ENCODE measurements at places on chromosomes 7 and 10. TPM values are rescaled to one million over a fixed set of nuclear protein-coding genes. Genes with fewer than 3 reads are reported as not detected.
A peak's percentile ranks its signal among the peaks of the same experiment; 100 is the strongest.

GRCh38 chr10:33327751-33328150 is 6.7 kb downstream of the NRP1 start:
- no peaks in the 10 kb centered on the region for H3K27me3 ChIP-seq
- no peak for DNase-seq
- no peaks in the 10 kb centered on the region for H3K36me3 ChIP-seq
- peaks cover 7% of the 10 kb centered on the region for H3K4me1 ChIP-seq

GRCh38 chr7:81507221-81507620 is 262.6 kb downstream of the HGF start:
- H3K4me3 ChIP-seq, result no peak overlapping the region
- no peaks in the 10 kb centered on the region for H3K36me3 ChIP-seq
- no peaks in the 10 kb centered on the region for H3K4me1 ChIP-seq
- no peak for DNase-seq
- no peaks in the 10 kb centered on the region for H3K27me3 ChIP-seq

The ARHGEF5 gene
- 9.0 TPM for total RNA-seq

DNA sequence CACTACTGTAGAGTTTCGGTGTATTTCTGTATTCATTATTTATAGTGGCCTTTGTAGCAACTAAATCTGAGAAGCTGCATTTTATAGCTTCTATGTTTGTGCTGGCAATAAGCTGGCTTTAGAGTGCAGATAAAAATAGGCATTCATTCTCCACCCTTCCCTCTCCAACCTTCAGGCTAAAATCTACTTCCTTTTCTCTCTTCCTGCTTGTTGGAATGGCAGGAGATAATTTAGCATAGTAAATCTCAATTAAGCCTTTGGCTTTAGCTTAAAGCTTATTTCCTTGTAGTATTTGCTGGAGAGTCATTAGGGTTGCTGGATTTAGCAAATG is 58.5 kb downstream of the CPVL start:
- H3K4me1 ChIP-seq, result no peaks in the 10 kb centered on the region
- no peaks in the 10 kb centered on the region for H3K36me3 ChIP-seq
- no peak overlapping the region for H3K4me3 ChIP-seq
- no peak for DNase-seq
- no peaks in the 10 kb centered on the region for H3K27me3 ChIP-seq

The NKX2-3 gene
- 0.60 TPM for total RNA-seq

- H3K4me3 ChIP-seq, result no peak overlapping the region
- H3K36me3 ChIP-seq, result no peaks in the 10 kb centered on the region
- DNase-seq, result no peak
- no peaks in the 10 kb centered on the region for H3K4me1 ChIP-seq
- no peaks in the 10 kb centered on the region for H3K27me3 ChIP-seq
These were observed 11.5 kb upstream of the GATA3 start for GRCh38 chr10:8042721-8043568.

The PDK4 gene
- 34.1 TPM for total RNA-seq

GRCh38 chr10:132148261-132149251 is 38.2 kb upstream of the DPYSL4 start:
- no peaks in the 10 kb centered on the region for H3K4me1 ChIP-seq
- H3K27ac ChIP-seq, result no peak overlapping the region

DNA sequence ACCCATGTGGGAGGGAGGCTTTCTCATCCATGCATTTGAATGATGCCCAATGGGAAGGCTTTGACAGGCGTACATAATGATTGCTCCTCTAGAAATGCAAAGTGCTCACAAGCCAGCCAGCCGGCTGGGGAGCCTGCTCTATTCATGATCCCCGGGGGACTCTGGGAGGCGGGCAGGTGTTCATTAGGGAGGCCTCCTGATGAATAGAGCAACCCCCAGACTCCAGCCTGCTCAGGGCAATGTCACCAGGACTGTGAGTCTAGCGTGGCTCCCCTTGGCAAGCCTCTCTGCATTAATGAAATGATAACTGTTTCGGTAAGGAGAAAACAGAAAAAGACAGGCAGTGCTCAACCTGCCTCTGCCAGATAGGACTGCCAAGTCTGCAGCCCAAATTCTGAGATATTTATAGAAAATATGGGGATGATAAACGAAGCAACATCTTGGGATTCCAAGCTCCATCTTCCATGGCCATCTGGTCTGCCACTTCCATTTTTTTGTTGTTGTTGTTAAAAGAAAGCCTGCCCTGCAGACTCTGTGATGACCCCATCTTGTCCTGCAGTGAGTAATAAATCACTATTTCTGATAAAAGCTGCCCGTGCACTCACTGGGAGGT is 236.4 kb downstream of the PRPF18 start:
- no peak for DNase-seq
- no peak overlapping the region for H3K4me3 ChIP-seq
- no peak overlapping the region for H3K27ac ChIP-seq
- H3K4me1 ChIP-seq, result no peaks in the 10 kb centered on the region
- no peaks in the 10 kb centered on the region for H3K27me3 ChIP-seq
- no peaks in the 10 kb centered on the region for H3K36me3 ChIP-seq

The STEAP1B gene
- 5.1 TPM for total RNA-seq

The NUPR2 gene
- 0.62 TPM for total RNA-seq

The GPC2 gene
- 0.78 TPM for total RNA-seq

GRCh38 chr7:80467069-80467468 is 44.8 kb downstream of the GNAT3 start:
- H3K27me3 ChIP-seq, result no peaks in the 10 kb centered on the region
- no peak overlapping the region for H3K4me3 ChIP-seq
- H3K4me1 ChIP-seq, result no peaks in the 10 kb centered on the region
- no peak overlapping the region for H3K27ac ChIP-seq
- DNase-seq, result no peak

DNA sequence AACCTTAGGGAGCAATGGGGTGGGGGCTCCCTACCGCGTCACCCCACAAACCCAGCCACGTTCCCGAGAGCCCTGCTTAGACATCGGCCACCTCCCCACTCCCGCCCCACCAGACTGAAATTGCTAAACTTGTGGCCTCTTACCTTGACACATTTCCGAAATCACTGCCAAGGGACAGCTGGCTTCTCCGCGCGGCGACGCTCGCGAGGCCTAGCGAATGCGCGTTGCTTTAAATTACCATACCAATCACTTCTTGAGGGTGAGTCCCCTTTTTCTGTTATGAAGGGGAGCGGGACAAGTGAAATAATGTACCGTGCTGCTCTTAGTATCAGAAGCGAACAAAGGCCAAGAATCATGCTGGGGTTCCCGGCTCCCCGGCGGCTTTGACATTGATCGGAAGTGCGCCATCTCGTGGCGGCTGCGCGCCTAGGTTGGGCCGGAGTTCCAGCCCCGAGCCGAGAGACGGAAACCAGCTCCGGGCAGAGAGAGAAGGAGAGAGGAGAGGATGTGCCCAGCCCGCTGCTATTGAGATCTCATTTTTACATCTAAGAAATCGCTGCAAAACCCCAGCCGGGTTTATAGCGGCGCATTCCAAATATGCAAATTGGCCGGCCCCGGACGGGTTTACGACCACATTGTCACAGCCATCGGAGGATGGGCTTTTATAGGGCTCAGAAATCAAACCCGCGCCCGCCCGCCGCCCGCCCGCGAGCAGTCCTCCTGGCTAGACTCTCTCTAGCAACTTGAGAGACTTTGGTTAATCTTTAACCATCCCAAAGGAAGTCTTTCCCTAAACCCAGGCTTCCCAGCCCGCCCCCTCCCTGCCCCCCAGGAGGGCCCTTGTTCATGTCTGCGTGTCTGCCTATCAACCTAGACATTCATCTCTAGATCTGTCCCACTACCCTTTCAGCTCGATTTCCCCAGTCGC is 5.3 kb downstream of the HOXA11 start:
- H3K27ac ChIP-seq, result no peak overlapping the region
- H3K4me1 ChIP-seq, result no peaks in the 10 kb centered on the region
- no peaks in the 10 kb centered on the region for H3K36me3 ChIP-seq
- H3K4me3 ChIP-seq, result no peak overlapping the region

GRCh38 chr10:117638200-117638599 is 95.7 kb downstream of the EMX2 start:
- no peak overlapping the region for H3K4me3 ChIP-seq
- no peak overlapping the region for H3K27ac ChIP-seq
- H3K36me3 ChIP-seq, result no peaks in the 10 kb centered on the region
- H3K27me3 ChIP-seq, result no peaks in the 10 kb centered on the region

The NOLC1 gene
- total RNA-seq, result 35.3 TPM

The EBLN1 gene
- not detected for total RNA-seq

GRCh38 chr10:26566525-26567350 is 128.6 kb downstream of the APBB1IP start:
- H3K4me1 ChIP-seq, result no peaks in the 10 kb centered on the region
- H3K27ac ChIP-seq, result no peak overlapping the region
- no peaks in the 10 kb centered on the region for H3K27me3 ChIP-seq

- H3K36me3 ChIP-seq, result peaks cover 3% of the 10 kb centered on the region
- no peak for DNase-seq
- H3K4me3 ChIP-seq, result peak overlapping the region; percentile 71
- no peak overlapping the region for H3K27ac ChIP-seq
These were observed 1.1 kb downstream of the NANOS1 start for GRCh38 chr10:119030421-119031250.

GRCh38 chr10:14142606-14143250 is 188.0 kb downstream of the FRMD4A start:
- H3K4me1 ChIP-seq, result no peaks in the 10 kb centered on the region
- no peaks in the 10 kb centered on the region for H3K27me3 ChIP-seq
- DNase-seq, result no peak
- no peaks in the 10 kb centered on the region for H3K36me3 ChIP-seq

The TSPAN33 gene
- 16.5 TPM for total RNA-seq

The FGFR2 gene
- total RNA-seq, result 13.1 TPM

DNA sequence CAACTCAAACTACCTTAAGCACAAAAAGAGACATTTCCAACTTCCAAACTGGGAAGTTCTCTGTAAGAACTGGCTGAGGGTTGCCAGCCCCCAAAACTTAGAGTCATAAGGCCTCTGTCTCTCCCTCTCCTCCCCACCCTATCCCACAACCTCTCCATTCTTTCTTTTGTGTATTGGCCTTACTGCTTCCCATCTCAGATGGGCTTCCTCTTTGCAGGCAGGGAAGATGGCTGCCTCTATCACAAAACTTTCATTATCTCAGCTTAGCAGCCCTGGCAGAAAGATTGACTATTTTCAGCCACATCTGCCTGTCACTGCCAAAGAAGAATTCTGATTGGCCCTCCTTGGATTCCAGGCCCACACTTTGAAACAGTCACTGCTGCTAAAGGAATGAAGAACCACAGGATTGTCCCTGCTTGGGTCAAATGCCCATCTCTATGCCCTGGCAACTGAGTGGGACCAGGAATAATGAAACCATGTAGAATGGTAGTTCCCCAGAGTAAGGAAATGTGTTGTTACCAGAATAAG is 58.0 kb upstream of the PRKAR2B start:
- H3K27ac ChIP-seq, result no peak overlapping the region
- no peaks in the 10 kb centered on the region for H3K4me1 ChIP-seq
- no peaks in the 10 kb centered on the region for H3K27me3 ChIP-seq
- H3K4me3 ChIP-seq, result no peak overlapping the region
- DNase-seq, result no peak
- H3K36me3 ChIP-seq, result no peaks in the 10 kb centered on the region

GRCh38 chr10:75432176-75432575 is 752 bp downstream of the LRMDA start:
- H3K36me3 ChIP-seq, result no peaks in the 10 kb centered on the region
- H3K27ac ChIP-seq, result no peak overlapping the region
- no peaks in the 10 kb centered on the region for H3K4me1 ChIP-seq
- H3K4me3 ChIP-seq, result no peak overlapping the region

GRCh38 chr10:101079874-101080273 is 18.1 kb downstream of the KAZALD1 start:
- no peak overlapping the region for H3K27ac ChIP-seq
- no peak overlapping the region for H3K4me3 ChIP-seq
- H3K27me3 ChIP-seq, result peaks cover 3% of the 10 kb centered on the region
- no peaks in the 10 kb centered on the region for H3K4me1 ChIP-seq
- no peaks in the 10 kb centered on the region for H3K36me3 ChIP-seq

The GRB10 gene
- 106 TPM for total RNA-seq

GRCh38 chr7:143305423-143306070 is 10.4 kb upstream of the CLCN1 start:
- no peaks in the 10 kb centered on the region for H3K4me1 ChIP-seq
- H3K36me3 ChIP-seq, result peaks cover 18% of the 10 kb centered on the region
- H3K4me3 ChIP-seq, result no peak overlapping the region
- no peaks in the 10 kb centered on the region for H3K27me3 ChIP-seq
- H3K27ac ChIP-seq, result no peak overlapping the region

The RGR gene
- not detected for total RNA-seq

DNA sequence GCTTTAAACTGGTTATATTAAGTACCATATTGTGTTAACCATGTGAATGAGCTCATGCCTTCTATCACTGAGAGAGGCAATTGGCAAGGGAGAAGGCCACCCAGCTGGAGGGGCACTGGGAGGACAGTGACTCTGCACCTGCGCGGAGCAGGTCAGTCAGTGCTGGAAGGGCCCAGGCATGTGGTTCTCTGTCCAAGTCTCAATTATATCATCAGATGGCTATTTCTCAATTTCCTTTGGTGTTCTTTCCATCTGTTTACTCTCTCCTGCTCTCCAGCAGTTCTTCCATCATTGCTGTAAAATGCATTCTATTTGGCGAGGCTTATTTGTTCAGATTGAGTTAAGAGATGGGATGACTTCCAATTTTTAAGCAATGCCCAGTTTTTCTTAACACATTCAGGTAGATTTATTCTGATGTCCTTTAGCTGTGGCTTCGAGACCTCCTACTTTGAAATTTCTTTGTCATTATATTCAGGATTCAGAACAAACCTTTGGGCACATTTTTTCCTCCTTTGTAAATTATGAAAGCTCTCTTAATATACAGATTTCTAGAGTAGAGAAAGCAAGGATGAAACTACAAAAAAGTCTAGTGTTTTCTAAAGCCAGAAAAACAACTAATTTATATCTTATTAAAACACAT is 159.3 kb downstream of the BMPER start:
- H3K4me1 ChIP-seq, result no peaks in the 10 kb centered on the region
- DNase-seq, result no peak
- no peak overlapping the region for H3K27ac ChIP-seq

GRCh38 chr7:75977743-75978142 is 16.7 kb downstream of the TMEM120A start:
- no peaks in the 10 kb centered on the region for H3K36me3 ChIP-seq
- no peaks in the 10 kb centered on the region for H3K27me3 ChIP-seq
- H3K27ac ChIP-seq, result no peak overlapping the region

- no peaks in the 10 kb centered on the region for H3K27me3 ChIP-seq
- H3K4me1 ChIP-seq, result no peaks in the 10 kb centered on the region
- no peak overlapping the region for H3K27ac ChIP-seq
- no peaks in the 10 kb centered on the region for H3K36me3 ChIP-seq
- H3K4me3 ChIP-seq, result no peak overlapping the region
These were observed 37.6 kb downstream of the AKR1C4 start for GRCh38 chr10:5234106-5234860.
